ENCODE measurements at places on chromosomes 3 and 15.

DNA sequence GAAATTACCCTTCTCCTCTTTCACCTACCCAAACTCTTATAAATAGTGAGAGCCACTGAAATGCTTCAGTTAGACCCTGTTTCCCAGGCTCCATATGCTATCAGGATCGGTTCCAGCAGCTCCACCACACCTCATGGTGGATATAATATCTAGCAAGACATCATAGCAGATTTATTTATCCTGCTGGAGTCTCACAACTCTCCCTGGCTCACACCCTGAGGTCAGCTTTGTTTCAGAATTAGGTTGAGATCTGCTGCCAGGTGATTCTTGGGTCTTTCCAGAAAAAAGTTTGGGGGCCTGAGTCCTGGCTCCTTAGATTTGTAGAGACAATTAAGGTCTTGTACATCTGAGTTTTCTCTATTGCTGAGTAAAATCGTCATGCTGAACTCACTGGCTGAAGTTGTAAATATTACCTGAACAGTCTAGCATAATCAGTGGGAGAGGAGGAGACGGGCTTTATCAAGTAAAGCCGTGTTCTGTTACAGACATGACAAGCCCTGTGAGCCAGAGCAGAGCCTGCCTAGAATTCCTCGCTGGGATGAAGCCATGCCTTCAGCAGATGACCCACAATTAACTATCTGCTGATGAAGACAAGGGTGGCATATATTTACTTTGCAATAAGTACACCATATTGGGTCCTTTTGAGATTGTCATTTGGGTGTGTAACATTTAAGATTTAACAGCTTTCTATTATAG is 131.6 kb downstream of the STAC start:
- H3K27ac ChIP-seq = no peak overlapping the region
- H3K4me3 ChIP-seq = no peak overlapping the region
- DNase-seq = no peak
- H3K36me3 ChIP-seq = no peaks in the 10 kb centered on the region
- no peaks in the 10 kb centered on the region for H3K4me1 ChIP-seq

- DNase-seq = no peak
- no peak overlapping the region for H3K27ac ChIP-seq
- no peaks in the 10 kb centered on the region for H3K4me1 ChIP-seq
- no peak overlapping the region for H3K4me3 ChIP-seq
- no peaks in the 10 kb centered on the region for H3K36me3 ChIP-seq
- no peaks in the 10 kb centered on the region for H3K27me3 ChIP-seq
Observed at GRCh38 chr3:147497286-147497685, 88.1 kb downstream of the ZIC1 start.

DNA sequence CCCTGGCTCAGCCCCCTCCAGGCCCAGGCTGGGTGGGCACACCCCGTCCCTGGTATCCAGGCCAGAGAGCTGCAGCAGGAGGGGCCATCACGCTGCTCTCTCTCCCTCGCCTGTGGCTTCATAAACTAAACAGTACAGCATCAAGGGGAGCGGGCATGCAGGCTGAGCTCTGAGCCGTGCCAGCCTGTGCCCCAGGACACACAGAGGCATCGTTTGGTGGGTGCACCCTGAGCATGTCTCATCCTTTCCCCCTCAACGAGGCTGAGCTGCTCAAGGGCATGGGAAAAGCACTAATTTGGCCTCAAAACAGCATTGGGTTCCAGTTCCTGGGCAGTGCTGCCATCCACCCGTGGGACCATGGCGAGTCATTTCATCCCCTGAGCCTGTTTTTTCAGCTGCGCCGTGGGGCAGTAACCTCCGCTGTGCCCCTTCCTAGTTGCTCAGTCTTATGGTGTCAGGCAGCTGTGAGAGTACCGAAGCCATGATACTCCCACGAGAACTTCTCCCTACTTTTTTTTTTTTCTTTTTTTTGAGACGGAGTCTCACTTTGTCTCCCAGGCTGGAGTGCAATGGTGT is 79.6 kb downstream of the CPN2 start:
- DNase-seq = no peak
- H3K4me1 ChIP-seq = peaks cover 78% of the 10 kb centered on the region
- no peaks in the 10 kb centered on the region for H3K36me3 ChIP-seq
- peak overlapping the region; percentile 85 for H3K27ac ChIP-seq

DNA sequence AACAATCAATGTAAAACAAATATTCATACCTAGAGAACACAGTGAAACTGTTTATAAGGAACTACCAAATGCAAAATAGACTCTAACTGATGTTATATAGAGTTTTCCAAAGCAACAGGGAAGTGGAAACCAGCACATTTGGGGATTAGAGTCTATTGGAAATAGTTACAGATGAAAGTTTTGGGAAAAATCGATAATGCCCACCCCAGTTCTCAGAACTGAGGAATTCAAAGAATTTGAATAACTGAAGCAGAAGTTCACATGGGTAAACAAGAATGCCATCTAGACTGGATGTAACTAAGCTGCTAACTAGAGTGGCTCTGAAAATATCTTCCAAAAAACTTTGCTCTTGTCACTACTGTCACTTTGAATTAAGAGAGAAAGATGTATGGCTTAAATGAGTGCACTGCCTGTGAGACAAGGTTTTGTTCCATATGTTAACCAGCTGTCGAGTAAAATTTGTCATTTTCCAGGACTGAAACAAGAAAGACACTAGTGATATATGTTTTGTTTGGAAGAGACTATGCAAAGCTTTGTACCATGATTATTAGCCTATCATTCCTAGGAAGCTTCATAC is 9.2 kb upstream of the DENND4A start:
- peaks cover 8% of the 10 kb centered on the region for H3K4me1 ChIP-seq
- no peak for DNase-seq
- H3K4me3 ChIP-seq = no peak overlapping the region
- no peaks in the 10 kb centered on the region for H3K36me3 ChIP-seq

DNA sequence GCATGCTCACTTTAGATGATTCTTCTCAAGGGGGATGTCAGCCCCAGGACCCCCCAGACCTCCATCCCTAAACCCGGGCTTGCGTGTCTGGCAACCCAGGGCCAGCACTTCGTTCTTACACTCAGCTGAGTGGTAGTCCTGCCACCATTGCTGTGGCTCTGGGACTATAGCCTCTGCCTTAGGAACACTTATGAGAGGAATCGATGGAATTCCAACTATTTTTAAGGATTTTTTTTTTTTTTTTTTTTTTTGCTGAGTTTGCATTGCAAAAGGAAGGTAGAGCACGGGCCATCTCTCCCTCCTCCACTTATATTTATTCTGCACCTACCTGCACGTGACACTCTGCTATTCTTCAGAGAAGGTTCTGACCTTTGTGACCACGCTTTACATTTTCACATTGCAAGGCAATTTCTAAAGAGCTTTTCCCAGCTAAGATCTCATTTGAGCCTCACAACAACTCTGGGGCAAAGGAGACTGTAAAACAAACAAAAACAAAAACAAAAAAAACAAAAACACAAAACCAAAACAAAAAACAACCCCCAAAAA is 113.9 kb downstream of the LPP start:
- H3K36me3 ChIP-seq = no peaks in the 10 kb centered on the region
- peaks cover 57% of the 10 kb centered on the region for H3K4me1 ChIP-seq
- DNase-seq = no peak

- no peak overlapping the region for H3K4me3 ChIP-seq
- H3K36me3 ChIP-seq = no peaks in the 10 kb centered on the region
- H3K4me1 ChIP-seq = peaks cover 20% of the 10 kb centered on the region
- no peak for DNase-seq
- no peaks in the 10 kb centered on the region for H3K27me3 ChIP-seq
Observed at GRCh38 chr3:46297658-46298423, 55.6 kb downstream of the CCR3 start.

DNA sequence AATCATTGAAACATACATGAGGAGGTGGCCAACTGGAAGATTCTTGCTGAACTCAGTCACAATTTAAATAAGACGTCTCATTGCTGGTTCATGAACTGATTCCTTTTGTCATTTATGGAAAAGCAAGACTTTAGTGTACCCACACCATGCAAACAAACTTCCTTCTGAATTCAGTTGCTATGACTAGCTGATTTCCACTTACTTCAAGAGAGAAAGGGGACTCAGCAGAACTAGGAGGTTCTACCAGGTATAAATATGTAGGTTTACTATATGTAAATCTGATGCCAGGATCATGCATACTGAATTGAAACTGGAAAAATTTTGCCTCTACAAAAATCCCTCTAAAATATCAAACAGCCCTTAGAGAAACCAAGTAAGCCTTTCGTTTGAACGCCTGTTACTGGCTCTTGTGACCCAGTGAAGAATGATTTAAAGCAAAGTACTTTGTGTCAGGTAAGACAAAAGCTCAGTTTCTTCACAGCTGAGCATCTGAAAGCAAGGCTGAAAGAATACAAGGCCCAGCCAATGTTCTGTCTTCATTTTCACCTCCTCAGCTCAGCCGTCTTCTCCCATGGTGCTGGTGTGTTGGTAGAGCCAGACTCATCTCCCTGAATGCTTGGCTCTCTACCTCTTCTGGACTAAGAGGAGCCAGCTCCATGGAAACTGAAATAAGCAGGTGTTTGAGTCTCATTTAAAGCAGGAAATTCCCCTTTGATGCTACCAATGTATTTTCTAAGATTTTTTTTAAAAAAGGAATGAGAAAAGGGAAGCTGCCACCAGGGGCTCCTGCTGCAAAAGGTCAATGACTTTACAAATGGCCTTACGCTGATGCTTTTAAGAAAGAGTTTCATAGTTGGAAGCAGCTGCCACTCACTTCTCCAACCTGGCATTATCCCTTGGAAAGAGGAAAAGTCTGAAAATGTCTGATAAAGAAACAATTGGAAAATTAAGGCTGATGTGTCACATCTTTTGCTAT is 301.6 kb downstream of the EFHB start:
- H3K36me3 ChIP-seq = no peaks in the 10 kb centered on the region
- no peak for DNase-seq

- no peak overlapping the region for H3K27ac ChIP-seq
- no peaks in the 10 kb centered on the region for H3K36me3 ChIP-seq
- H3K27me3 ChIP-seq = no peaks in the 10 kb centered on the region
Observed at GRCh38 chr3:159861369-159861987, 127.2 kb upstream of the IL12A start.

Measured in suprapubic skin (tissue), 4 donors.